Mammary epithelial cell (primary cell): ENCODE measurements at places on chromosomes 12 and 14. TPM values are rescaled to one million over a fixed set of nuclear protein-coding genes. Genes with fewer than 3 reads are reported as not detected.

Gene PIK3C2G
- 1.9 TPM for polyA plus RNA-seq

Gene TOX4
- polyA plus RNA-seq = 82.6 TPM

DNA sequence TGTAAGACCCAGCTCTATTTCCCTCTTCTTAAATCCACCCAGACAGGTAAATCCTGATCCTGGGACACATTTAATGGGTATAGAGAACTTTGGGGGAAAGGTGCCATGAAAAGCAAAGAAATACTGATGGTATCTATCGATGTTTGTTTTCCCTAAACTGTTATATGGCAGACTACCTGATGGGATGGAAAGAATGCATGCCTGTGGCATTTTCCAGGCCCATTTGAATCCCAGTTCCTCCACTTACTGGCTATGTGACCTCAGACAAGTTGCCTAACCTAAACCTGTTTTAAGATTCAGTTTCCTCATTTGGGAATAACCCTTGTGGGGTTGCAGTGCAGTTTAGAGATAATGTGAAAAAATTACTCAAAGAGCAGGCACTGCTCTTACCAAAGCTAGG is 404.5 kb downstream of the FUT8 start:
- peak; percentile 2 for DNase-seq

Gene NKX2-1
- polyA plus RNA-seq = not detected

- no peak for DNase-seq
These were observed 13.0 kb downstream of the CDKL1 start for GRCh38 chr14:50383618-50384225.

DNA sequence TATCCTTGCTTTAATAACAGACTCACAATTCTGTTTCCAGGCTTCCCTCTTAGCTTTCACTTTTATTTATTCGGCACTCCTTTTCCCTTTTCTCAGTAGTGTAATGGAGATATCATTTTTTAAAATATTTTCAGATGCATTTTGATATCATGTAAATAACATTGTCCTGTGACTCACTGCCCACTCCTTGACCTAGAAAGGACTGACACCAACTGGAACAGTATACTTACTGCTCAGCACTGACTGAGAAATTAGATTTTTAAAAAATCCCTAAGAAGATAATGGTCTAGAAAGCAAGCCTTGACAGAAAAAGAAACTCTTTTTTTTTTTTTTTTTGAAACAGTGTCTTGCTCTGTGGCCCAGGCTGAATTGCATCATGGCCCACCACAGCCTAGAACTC is 118.0 kb upstream of the FSCB start:
- no peak for DNase-seq

DNA sequence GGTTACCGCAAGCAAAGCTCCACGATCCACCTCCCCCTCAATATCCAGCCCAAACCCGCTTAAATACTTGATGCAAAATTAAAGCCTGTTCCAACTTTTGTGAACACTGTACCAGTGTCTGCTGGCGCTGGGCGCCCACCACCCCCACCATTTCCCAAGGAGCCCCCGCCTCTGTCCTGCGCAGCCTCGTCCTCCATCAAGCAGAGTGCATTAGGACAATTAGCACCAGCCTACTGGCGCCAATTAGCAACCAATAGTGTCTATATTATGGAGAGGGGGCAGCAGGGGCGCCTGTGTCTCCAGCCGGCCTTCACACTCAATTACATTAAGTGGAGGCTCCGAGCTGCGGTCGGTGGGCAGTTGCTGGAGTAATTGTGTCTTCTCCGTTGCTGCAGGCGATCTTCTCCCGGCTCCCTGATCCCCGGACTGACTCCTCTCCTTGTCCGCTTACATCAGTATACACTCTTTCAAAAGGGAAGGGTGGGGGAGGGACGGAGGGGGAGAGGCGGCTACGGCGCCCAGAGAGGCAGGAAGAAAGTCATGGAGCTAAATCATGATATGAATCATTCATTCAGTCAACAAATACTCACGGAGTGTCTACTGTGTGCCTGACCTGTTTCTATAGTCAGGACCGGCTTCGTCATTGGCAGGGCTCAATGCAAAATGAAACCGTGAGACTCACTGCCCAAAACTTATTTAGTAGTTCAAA is 707.3 kb downstream of the MED13L start:
- DNase-seq = no peak

GRCh38 chr14:95889236-95889979 is 12.8 kb downstream of the TUNAR start:
- DNase-seq = no peak

- peak; percentile 14 for DNase-seq
These were observed 243.5 kb downstream of the FBXL14 start for GRCh38 chr12:1350934-1351240.

GRCh38 chr14:36827861-36828260 is 166.2 kb downstream of the PAX9 start:
- peak; percentile 20 for DNase-seq

- DNase-seq = no peak
These were observed 31.9 kb upstream of the ZFP36L1 start for GRCh38 chr14:68824517-68825347.

DNA sequence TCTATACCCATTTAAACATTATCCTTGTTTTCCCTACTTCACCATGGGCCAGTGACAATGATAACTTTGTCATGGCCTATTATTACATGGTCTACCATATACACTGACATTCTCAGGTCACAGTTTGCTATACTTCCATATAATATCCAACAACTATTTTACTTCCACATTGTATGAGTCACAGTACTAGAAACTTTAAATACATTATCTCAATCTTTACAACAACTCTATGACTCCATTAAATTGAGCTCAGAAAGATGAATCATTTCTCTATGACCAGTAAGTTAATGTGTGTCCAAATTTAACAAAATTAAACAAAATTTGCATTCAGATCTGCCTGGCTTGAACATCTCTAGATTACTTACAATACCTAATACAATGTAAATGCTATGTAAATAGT is 93.9 kb downstream of the PLEKHG7 start:
- DNase-seq = peak; percentile 8

DNA sequence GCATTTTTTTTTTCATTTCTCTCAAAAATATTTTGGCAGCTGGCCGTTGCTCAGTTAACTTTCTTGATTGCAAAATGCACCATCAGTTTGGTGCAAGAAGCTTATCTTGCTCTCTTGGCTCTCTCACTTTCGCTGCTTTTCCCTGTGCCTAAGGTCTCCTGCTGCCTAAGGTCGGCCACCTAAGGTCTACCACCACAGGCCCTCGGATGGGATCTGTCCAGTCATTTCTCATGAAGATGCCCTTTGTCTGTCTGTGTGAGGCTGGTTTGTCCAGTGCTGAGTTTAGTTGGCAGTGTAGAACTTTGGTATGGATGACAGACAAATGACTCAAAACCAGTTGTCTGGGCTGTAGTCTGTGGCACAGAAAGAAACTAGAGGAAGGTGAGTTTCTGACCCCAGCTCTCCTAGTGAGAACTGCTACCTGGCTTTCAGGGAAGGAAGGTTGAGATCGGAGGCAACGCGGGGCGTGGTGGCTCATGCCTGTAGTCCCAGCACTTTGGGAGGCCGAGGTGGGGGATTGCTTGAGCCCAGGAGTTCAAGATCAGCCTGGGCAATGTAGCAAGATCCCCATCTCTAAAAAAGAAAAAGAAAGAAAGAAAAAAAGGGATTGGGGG is 2.6 kb downstream of the MLXIP start:
- DNase-seq = peak; percentile 90

GRCh38 chr12:16163901-16164300 is 113.6 kb downstream of the SLC15A5 start:
- no peak for DNase-seq

Gene EFS
- polyA plus RNA-seq = 0.37 TPM

DNA sequence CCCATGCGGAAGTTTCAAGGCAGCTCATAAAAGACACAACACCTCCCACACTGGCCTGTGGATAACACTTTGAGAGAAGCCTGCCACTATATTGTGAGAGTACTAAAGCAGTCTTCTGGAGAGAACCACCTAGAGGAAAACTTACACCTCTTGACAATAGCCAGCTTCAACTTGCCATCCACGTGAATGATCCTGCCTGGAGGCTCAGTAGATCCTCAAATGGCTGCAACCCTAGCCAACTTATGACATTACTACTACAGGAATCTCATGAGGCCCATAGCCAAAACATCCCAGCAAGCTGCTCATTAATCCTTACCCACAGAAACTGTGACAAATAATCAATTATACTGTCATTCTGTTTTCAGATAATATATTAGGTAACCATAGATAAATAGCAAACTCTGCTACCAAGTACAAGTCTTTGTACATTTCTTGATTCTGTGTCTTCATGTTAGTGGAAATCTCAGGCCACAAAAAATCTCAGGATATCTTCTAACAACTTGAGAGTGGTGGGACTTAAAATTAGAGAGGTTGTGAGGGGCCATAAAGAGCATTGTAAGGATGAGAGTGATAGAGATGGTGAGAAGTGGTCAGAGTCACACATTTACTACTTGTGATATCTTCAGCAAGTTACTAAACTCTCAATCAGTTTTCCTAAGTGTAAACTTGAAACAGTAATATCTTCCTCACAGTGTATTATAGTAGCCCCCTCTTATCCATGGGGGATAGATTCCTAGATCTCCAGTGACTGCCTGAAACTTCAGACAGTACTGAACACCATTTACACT is 368.0 kb downstream of the C12orf50 start:
- DNase-seq = peak; percentile 61

GRCh38 chr12:121392325-121392716 is 7.6 kb upstream of the RNF34 start:
- no peak for DNase-seq

DNA sequence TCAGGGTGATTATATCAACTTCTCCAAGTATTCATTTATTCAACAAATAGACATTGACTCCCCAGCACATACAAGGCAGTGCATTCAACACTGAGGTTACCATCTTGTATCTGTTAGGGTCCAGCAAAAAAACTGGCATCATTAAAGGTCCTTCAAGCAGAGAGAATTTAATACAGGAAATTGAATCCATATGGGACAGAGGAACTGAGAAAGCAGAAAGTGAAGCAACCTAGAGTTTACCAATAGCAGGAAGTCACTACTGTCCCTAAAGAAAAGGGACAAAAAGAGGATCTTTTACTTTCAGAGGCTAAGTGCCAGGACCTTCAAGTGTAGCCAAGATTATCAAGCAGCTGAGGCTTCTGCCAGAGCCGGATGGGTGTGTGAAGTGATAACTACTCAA is 237.8 kb upstream of the TBX3 start:
- no peak for DNase-seq

Gene IL31
- polyA plus RNA-seq = not detected

- DNase-seq = no peak
These were observed 99.9 kb downstream of the ST8SIA1 start for GRCh38 chr12:22234561-22234960.

Gene TESPA1
- polyA plus RNA-seq = not detected

GRCh38 chr12:42382013-42382696 is 56.2 kb downstream of the PPHLN1 start:
- DNase-seq = peak; percentile 26

GRCh38 chr14:38727731-38728130 is 375.3 kb downstream of the SEC23A start:
- no peak for DNase-seq

GRCh38 chr14:83712418-83713129 is 1817.4 kb upstream of the FLRT2 start:
- no peak for DNase-seq

DNA sequence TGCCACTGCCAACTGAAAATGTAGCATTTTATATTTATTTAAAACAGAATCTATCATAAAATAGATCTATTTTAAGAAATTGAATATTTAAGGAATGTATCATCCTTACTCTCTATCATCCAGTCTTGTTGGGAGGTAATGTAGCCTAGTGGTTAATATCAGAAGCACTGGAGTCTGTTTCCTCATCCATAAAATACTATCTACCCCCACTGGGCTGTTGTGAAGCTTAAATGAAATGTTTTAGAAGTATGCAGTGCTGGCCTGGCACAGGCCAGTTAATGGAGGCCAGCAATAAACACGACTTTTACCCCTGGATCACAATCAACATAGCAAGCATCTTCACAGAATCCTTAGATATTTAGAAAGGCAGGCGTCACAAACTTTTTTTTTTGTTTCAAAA is 188.0 kb downstream of the CAND1 start:
- no peak for DNase-seq

Gene SLCO1B1
- not detected for polyA plus RNA-seq

GRCh38 chr12:131639270-131639940 is 71.5 kb upstream of the SFSWAP start:
- no peak for DNase-seq

DNA sequence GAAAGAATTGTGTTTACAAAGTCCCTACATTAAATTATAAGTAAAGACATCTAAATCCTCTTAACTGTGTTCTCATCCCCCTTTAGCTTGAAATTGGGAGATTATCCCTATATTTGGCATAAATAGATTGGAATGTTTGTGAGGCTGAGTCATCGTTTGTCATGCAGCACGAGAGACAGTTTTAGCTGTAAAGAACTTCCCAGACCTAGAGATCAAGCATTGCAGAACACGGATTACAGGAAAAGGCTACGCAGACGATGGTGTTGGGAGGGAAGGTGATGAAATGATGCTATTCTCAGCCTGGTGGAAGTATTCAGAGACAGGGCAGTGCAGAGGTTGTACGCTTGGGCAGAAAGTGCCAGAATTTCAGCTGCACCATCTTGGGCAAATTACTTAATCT is 93.8 kb downstream of the PTPRB start:
- peak; percentile 89 for DNase-seq

- peak; percentile 28 for DNase-seq
These were observed 31.0 kb downstream of the SAMD4A start for GRCh38 chr14:54597795-54598443.

DNA sequence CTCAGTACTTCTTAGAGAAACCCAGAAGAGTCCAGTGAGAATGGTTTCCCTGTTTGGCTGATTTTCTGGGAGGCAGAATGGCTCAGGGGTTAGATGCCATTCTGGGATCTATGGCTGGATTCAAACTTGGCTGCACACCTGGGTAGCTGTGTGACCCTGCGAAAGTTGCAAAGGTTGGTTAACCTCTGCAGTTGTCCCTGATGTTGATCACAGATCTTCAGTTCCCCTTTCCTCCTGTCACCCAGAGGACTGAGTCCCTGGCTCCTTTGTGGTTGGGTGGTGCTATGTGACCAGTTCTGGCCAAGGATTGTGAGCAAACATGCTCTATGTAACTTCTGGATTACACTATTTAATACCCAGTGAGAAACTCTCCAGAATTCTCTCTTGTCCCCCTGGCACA is 418.0 kb downstream of the RGS6 start:
- no peak for DNase-seq

GRCh38 chr14:71166180-71166837 is 259.1 kb downstream of the PCNX1 start:
- DNase-seq = peak; percentile 77

Gene MED13L
- 20.5 TPM for polyA plus RNA-seq

GRCh38 chr14:63468294-63468693 is 74.9 kb downstream of the PPP2R5E start:
- peak; percentile 70 for DNase-seq

DNA sequence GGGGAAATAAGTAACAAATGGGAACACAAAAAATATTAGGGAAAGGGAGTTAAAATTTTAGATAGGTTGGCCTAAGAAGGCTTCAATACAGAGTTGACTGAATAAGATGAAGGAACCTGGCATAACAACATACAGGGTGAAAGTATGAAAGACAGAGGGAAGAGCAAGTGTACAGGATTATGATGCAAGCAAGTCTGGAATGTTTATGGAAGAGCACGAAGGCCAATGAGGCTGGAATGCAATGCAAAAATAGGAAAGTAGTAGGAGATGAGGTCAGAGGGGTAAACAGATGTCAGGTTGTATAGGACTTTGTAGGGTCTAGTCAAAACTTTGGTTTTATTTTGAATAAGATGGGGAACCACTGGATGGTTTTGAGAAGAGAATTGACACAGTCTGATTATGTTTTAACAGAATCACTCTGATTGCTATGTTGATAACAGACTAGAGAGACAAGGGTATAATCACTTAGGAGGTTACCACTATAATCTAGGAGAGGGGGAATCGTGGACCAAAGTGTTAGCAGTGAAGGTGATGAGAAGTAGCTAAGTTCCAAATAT is 96.8 kb downstream of the OSBPL8 start:
- no peak for DNase-seq
